CD4-positive, alpha-beta T cell treated with Interleukin-17A for 4 hours (primary cell): ENCODE measurements at places on chromosomes 2 and 18.

DNA sequence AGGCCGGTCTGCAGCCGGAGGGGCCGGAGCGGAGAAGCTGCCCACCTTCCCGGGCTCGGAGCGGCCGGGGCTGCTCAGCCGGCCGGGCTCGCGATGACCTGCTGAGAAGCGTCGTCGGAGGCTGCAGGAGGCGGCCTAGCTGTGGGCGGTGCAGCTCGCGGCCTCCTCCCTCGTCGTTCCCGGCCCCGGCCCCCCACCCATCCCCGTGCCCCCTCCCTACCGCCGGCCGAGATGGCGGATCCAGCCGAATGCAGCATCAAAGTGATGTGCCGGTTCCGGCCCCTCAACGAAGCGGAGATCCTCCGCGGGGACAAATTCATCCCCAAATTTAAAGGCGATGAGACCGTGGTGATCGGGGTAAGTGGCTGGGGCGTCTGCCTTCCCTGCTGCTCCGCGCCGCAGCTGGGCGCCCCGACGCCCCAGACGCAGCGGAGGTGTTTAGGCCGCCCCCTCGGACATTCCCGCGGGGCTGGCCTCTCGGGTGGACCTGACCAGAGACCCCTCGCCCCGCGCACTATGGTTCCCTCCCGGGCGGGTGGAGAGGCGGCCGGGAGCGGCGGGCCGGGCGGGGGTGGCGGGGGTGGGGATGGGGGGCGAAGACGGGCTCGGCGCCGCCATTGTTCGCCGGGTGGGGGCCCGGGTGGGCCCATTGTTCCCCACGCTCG lies 492 bp downstream of the KIF5C start:
- peak; percentile 31 for DNase-seq

DNA sequence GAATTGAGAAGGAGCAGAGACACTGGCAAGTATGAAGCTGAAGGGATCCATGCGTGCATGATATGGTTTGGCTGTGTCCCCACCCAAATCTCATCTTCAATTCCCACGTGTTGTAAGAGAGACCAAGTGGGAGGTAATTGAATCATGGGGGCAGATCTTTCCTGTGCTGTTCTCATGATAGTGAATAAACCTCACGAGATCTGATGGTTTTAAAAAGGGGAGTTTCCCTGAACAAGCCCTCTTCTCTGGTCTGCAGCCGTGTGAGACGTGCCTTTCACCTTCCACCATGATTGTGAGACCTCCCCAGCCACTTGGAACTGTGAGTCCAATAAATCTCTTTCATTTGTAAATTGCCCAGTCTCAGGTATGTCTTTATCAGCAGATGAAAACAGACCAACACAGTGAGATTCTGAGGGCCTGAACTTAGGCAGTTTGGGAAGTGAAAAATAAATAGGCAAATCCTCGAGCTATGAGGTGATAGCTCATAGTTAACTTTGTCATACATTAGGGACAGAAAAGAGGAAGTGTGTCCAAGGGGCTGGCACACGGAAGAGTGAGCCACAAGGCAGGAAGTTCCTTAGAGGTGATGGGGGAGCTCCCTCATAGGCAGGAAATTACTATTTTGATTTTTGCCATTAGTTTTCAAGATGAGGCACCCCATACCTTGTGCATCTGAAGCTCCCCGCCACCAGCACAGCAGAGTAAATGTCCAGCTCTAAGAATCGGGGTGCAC lies 658.8 kb upstream of the ID2 start:
- DNase-seq, result no peak

GRCh38 chr2:105166688-105167087 lies 74.9 kb upstream of the GPR45 start:
- DNase-seq, result no peak

DNA sequence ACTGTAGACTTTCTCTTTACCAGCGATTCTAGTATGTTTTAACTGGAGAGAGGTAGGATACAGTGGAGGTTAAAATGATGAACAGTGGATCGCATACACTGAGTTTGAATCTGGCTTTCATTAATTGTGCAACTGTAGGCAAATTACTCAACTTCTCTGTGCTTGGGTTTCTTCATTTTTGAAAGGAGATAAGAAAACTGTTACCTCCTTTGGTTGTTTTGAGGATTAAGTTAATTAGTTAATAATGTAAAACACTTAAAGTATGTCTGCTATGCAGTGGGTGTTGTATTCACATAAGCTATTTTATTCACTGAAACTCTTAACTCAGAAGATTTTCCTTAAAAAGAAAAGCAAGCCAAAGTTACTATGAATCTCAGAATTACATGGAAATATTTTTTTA lies 111.8 kb upstream of the CYP20A1 start:
- no peak for DNase-seq

DNA sequence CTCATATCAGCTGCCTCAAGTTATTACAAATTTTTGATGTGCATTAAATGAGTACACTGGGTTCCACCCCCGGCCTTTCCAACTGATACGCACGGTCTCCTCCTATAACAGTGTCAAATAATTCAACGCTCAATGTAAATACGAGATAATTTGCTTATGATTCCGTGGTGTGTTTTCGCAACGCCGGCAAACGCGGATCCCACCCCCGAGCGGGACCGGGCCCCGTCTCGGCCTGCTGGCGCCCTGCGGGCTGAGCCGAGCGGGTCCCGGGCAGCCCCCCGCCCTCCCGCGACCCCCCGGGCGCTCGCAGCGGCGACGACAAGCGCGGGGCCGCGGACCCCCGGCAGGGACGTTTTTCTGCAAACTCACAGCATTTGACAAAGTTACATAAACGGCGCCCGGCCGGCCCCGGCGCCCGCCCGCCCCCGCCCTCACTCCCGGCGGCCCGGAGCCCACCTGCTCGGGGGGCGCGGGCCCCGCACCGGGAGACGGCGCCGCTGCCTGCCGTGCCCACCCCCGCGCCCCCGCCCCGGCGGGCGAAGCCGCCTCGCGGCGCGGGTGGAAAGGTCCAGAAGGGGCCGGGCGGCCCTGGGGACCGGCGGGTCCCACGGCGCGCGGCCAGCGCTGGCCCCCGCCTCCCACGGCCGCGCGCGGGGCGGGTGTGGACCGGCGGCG lies 762 bp downstream of the HDAC4 start:
- DNase-seq, result peak; percentile 36

- DNase-seq, result no peak
Measured at GRCh38 chr2:101790857-101791256, 93.3 kb downstream of the MAP4K4 start.

DNA sequence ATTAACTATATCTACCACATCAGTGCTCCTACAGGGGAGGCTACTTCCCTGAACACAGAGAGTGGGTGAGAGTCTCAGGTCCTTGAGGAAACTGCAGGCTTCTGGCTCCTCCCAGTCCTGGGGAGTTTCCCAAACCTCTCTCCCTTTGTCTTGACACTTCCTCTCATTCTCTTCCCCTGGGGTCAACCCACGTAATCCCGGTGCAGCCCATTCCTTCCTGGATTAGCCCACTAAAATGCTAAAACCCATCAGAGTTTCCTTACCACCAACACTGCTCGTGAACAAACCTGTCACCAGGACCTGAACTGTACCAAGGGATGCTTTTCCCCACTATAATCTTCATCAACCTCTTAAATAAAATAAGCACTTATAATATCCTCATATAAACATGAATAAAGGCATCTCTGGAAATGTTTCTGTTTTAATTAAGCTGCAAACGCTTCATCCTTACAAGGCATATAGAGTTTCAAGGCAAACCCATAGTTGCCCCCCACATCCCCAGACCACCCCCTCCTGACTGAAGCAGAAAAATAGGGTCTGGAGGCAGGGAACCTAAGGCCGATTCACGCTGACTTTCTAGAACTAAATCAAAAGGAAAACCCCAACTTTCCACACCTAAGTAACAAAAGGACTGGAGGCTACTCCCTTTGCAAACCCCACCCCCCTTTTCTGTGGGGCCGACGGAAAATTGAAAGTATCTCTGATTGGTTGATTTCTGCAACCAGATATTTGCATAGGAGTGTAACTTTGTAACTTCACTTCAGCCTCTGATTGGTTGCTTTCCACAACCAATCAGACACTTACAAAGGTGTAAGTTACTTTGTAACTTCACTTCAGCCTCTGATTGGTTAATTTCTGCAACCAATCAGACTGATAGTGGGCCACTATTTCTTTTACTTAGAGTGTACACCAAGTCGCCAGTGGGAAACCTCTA lies 19.0 kb downstream of the TMSB10 start:
- peak; percentile 53 for DNase-seq

- DNase-seq, result no peak
Measured at GRCh38 chr2:239928391-239929350, 96.5 kb downstream of the NDUFA10 start.

- DNase-seq, result no peak
Measured at GRCh38 chr2:126804347-126804746, 94.3 kb upstream of the TEX51 start.

- no peak for DNase-seq
Measured at GRCh38 chr2:200107514-200108217, 152.3 kb downstream of the MAIP1 start.

DNA sequence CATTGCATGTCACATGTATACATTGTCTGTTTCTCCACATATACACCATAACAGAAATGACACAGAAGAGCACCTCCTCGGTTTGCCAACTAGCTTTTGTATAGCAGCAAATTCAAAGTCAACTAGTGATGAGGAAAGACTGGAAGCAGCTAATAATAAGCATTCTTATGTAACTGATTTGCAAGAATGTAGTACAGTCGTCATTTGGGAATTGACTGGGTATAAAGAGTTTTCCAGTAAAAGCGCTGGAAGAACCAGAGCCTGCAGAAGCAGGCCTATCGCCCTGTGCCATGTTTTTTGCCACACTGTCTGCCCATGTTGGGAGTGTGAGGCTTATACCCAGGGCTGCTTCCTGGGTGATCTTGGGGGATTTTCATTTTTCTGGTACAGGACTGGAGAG lies 310.6 kb downstream of the GBX2 start:
- no peak for DNase-seq

DNA sequence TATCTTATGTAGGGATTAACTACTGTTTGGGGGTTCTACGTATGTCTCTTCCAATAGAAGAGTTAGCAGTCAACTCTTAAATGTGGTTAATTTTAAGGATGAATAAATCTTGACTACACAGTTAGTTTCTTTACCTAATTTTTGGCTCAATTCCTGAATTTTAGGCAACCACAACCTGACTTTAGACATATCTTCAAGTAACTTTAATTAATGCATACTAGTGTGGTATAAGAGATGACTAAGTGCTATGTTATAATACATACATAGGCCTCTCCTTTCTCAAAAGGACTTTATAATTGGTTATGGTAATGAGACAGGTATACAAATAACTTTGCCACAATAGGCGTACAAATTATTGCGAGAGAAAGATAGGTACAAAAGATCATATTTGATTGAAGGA lies 312.0 kb downstream of the IRS1 start:
- DNase-seq, result no peak

DNA sequence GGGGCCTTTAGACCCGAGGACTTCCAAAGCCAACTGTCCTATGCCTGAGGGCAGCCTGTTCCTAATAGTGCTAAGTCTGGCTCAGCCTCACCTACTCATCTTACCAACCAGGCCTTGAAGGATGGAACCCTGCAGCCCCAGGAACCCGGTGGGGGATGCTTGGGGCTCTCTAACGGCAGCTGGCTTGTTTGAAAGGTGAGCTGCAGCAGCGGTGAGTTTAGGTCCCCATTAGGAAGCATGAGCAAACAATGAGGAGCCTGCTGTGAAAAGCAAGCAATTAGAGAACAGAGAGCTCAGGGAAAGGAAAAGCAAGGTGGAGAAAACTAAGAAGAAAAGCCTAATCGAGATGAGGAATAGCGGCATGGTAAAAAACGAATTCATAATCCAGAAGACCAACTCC lies 39.9 kb downstream of the SP110 start:
- DNase-seq, result no peak

GRCh38 chr2:191115804-191116203 lies 35.0 kb downstream of the STAT4 start:
- no peak for DNase-seq

- DNase-seq, result no peak
Measured at GRCh38 chr2:240998995-240999791, 775 bp downstream of the SNED1 start.

DNA sequence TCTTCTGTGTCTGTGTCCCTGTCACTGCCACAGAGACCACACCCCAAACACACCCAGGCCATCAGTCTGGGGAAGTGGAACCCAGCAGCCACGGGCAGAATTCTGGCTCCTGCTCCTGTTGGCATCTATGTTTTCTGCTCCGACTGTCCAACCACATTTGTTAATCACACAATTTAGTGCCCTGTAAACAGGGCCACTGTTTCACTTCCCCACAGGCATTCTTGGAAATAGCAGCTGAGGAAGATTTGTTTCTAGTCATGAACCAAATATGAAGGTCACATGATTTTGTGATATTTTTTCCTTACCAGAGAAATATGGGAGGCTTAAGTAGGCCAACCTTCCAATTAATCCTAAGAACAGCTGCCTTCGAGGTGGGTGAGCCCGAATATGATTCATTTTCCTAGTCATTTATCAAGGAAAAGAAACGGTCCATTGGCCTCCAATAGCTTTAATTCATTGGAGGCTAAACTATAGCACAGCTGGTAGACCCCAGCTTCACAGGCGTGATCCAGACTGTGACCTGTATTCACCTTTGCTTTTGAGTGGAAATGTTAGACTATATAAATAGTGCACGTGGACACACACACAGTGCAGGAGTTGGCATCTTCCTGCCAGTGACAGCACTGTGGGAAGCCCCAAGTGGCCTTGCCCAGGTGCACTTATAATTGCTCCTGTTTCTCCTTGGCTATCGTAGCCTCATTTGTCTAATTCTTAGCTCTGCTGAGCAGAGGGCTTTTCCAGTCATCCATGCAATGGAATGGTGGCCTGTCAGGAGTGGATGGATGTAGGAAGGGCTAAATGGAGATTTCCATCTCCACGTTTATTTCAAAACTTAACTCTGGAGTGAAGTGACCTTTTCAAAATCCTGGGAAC lies 267.9 kb downstream of the LPIN1 start:
- no peak for DNase-seq

DNA sequence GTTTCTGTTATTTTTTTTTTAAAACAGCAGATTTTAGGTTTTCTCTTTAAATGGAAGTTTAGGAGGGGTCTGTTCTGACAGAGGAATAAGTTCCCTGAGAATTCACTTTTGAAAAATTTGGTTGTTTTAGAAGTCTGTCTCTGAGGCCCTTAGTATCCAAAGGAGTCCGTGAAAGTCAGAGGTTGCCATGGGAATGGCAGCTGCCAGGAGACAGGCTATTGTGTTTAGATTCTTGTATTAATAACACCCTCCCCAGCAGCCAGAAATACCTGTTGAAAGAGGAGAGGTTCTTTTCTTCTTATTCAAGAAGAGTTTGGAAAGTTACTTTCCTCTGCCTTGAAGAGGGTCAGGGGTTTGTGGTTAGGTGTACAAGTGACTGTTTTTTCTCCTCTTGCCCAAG lies 29.5 kb downstream of the TNP1 start:
- no peak for DNase-seq
